ENCODE measurements at places on chromosomes 4 and X. TPM values are rescaled to one million over a fixed set of nuclear protein-coding genes. Genes with fewer than 3 reads are reported as not detected.

DNA sequence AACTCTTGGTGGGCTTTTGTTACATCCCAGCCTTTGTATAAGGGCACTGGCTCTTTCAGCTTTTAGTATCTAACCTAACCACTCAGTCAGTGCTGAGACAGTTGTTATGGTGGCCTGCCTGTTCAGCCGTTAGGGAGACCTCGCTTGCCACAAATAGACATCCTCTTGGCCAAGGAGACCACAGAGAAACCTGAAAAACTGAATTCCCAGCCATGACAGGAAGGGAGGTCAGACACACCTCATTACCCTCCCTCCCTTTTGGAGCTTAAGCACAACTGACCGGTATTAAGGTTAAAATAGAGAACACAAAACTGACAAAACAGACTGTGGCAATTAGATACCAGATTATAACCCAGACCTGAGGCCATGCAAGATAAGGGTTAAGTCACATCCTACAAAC lies 1639.3 kb downstream of the RPA4 start:
- no peak for DNase-seq

- DNase-seq = no peak
Observed at GRCh38 chrX:14738643-14739042, 134.2 kb downstream of the FANCB start.

DNA sequence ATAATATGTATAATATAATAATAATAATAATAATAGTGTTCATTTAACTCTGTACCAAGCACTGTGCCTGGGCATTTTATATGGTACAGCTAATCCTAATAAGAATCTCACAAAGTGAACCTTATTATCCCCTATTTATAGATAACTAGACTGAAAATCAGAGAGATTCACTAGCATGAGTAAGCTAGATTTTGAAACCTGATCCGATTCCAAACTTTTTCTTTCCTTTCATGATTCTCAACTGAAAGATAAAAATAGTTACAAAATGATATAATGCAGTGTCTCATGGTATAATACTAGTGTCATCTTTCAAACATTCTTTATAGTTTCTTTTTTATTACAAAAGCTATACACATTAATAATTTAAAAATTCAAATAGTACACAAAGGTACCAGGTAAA lies 55.9 kb upstream of the RNF128 start:
- no peak for DNase-seq

Gene DUX4
- total RNA-seq = not detected

Gene CFAP47
- not detected for total RNA-seq

- no peak for DNase-seq
Observed at GRCh38 chr4:116755051-116755450, 330.3 kb downstream of the TRAM1L1 start.

DNA sequence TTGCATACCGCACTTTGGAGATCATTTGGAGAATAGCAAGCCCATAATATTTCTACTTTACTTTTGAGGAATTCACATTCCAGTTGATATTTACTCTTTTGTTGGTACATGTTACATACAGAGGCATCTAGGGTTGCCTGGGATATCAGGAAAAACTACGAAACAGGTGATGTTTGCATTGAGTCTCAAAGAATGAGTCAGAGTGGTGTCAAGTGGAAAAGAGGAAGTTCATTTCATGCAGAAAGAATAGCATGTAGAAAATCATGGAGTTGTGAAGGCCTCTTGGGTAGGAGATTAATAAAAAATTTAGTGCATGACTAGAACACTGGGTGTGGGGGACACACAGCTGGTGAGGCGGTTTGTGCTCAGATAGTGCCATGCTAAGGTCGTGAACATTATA lies 33.5 kb upstream of the ELOVL6 start:
- DNase-seq = no peak

GRCh38 chr4:26455571-26455970 lies 34.7 kb downstream of the CCKAR start:
- no peak for DNase-seq

GRCh38 chrX:68842781-68843581 lies 14.2 kb downstream of the EFNB1 start:
- DNase-seq = no peak

Gene SYTL4
- 33.3 TPM for total RNA-seq

Data from tibial nerve (tissue), 4 donors.